Inflammatory macrophage (primary cell): ENCODE measurements at places on chromosomes 4 and X.

GRCh38 chrX:46796574-46797191 is 37.8 kb upstream of the SLC9A7 start:
- peak; percentile 77 for DNase-seq

DNA sequence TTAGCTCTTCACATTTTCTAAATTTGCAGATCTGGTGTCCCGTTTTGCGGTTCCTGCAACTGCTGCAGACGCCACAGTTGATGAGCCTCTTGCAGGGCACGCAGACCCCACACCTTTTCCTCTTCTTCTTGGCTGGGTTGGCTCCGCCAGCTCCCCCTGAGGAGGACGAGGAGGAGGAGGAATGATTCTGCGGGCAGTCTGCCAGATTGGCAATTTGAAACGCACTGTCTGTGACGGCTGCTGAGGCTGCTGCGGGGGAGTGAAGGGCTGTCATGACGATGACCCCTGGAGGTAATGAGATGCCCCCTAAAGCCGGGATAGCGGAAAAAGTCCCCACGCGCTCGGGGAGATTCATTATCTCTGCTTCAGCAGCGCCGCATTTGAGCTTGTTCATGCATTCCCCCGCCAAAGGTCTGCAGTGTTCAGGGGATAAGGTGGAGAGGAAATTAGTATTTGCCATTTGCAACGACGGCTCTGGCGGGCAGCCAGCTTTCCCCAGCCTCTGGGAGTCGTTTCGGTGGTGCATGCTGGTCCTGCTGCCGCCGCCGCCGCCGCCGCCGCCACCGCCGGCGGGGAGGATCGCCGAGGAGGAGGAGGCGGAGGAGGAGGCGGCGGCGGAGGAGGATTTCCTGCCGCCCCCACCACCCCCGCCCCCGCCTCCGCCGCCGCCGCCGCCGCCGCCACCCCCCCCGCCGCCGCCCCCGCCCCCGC is 3.8 kb downstream of the CXXC4 start:
- DNase-seq: no peak

DNA sequence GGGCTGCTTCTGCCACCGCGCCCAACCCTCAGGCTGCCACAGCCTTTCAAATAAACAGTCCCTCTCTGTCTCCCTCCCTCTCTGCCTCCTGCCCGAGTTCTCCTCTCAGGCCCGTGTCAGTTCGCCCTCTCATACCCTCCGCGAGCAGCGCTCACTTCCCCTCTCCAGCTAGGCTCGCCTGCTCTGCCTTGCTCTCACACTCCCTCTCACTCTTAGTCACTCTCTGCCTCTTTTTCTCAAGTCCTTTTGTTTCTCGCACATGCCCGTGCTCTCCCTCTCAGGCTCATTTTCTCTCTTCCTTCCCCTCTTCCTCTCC is 3.2 kb downstream of the EFNB1 start:
- DNase-seq: peak; percentile 64

DNA sequence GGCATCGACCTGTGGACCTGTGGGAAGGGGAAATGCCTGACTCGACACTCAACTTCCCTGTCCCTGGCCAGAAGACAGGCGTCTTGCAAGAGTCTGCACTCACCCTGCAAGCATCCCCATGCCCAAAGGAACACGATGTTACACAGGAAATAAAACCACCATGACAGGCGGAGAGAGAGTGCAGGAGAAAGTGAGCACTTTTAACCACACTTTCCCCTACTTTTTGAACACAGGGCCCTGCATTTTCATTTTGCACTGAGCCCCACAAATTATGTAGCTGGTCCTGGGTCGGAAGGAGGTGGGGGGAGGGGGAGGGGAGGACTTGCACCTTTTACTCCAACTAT is 13.8 kb upstream of the MAN2B2 start:
- no peak for DNase-seq

- DNase-seq: peak; percentile 38
These were observed 278 bp downstream of the RELL1 start for GRCh38 chr4:37685823-37686372.

- peak; percentile 65 for DNase-seq
These were observed 120.1 kb downstream of the SYNPO2 start for GRCh38 chr4:119008761-119009160.

DNA sequence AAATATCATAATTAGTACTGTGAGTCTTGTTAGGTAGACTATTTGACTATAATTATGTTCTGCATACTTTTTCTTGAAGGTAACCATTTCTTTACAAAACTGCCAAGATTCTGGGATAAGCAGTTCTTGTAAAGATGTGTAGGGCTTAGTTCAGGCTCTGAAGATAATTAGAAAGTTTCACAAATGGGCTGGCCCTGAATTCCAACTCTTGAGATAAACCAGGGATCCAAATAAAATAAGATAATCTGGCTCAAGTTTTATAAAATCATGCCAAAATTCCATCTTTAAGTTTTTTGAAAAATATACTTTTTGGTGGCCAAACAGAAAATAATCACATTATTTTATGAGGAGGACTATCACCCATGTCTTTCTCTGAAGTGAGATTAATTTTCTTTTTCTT is 35.5 kb upstream of the GLRB start:
- no peak for DNase-seq

GRCh38 chrX:103878466-103879122 is 46.5 kb upstream of the RAB9B start:
- no peak for DNase-seq
